ENCODE measurements at places on chromosomes 7 and 10.

DNA sequence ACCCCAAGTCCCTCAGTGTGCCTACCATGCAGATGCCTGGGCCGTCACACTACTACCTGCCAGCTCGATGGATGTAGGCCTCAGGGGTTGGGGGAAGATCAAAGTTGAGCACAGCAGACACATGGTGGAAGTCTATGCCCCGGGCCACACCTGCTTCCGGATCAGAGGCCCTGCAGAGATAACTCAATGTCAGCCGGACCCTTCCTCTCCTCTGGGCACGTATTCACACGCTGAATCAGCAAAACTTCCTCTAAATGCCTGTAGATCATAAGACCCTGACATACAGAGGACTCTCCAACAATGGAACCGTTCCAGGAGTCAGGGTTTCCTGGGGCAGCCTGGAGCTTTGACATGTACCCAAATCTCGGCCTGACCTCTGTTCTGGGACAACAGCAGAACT, 3.7 kb downstream of the DDX56 start:
- DNase-seq, result no peak

GRCh38 chr10:59655309-59655708, 54.3 kb downstream of the SLC16A9 start:
- no peak for DNase-seq

DNA sequence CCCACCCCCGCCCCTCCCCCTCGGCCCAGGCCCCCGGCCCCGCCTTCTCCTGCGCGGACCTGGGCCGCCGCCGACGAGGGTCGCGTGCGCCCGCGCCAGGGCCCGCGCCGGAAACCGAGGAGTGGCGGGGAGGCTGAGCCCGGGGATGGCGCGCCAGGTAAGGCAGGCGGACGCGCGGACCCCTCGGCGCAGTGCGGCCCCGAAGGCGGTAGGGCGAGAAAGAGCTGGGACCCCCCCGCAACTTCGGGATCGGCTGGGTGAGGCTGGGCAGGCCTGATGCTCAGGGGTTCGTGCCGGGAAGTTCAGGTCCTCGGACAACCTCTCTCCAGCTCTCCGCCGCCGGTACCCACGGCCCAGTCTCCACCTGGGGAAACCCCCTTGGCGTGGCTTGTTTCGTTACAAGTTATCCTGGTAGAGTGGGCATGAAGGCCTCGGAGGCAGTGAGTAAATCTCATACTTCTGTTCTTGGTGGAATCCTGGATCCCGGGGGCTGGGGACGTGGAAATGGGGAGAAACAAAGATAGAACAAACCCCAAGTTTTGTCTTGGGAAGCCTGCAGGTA, 58.4 kb downstream of the ZNF467 start:
- no peak for DNase-seq

DNA sequence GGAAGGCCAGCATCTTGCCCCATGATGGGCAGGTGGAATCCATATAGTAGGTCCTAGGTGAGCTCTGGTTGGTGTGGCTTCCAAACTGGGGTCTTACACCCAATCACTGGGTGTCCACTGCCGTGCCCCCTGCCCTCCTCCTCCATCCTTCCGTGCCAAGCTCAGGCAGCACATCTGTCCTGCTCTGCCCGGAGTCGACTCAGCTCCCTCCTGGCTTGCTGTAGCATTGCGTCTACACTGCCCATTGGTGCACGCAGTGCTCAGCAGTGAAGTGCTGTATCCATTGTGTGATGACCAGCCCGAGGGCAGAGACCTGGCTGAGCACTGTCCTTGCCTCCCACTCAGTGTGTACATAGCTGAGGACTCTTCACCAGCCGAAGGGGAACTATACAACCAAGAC, 148.4 kb downstream of the ADAM12 start:
- no peak for DNase-seq

DNA sequence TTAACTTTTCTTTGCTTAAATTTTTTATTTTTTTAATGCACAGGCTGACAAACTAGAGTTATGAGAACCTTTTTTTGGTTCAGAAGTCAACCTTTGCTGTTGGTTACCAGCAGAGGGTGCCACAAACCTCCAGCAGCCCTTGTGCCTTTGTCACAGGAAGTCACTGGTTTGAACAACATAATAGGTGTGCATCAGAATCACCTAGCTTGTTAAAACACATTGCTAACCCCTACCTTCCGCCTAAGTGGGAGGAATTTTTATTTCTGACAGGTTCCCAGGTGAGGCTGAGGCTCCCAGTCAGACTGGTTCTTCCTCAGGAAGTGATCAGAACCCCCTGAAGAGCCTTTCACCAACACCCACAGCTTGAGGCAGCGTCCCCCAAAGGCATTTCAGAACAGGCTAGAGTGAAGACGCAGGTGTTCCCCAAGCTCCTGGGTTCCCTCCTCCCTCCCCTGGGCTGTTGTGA, 22.6 kb upstream of the VDAC2 start:
- DNase-seq, result no peak

DNA sequence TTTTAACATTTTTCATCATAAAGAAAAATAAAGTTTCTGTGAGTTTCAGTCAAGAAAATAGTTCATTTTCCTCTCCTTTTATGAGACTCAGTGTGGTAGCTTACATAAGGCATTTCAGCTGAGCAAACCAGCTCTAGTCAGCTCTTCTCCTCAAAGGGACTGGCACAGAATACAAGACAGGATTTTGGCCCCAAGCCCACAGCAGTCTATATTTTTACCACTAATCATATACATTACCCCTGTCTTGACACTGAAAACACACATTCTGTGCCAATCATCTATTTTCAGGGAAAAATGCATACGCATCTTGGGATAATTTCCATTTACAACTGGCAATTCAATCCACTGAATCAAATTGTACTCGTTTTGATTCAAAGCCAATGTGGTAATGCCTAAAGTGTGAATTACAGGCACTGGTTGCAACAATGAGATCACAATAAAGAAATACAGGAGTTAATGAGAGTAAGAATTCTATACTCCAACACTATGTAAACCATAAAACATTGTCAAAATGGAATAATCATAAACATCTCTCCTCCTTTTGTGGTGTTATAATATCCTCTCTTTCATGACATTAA, 186.4 kb downstream of the CACNA2D1 start:
- no peak for DNase-seq

GRCh38 chr7:40301486-40302068, 166.8 kb downstream of the SUGCT start:
- DNase-seq, result no peak

DNA sequence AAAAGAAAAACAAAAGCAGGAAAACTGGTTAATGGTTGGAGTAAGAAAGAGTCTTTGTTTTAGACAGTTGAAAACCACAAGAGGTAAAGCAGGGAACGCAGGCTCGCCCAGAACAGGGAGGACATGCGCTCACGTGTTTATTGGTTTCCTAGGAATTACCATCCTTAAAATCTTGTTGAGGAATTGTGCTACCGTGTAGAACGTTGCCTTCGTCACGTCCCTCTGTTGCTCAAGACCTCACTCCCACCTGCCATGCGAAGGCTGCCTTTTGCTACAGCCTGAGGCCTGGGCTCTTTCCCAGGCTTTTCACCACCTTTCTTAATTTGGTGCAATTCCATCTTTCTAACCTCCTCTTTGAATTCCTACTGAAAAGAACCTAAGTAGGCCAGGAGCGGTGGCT, 61.6 kb upstream of the CAMK1D start:
- DNase-seq, result no peak

DNA sequence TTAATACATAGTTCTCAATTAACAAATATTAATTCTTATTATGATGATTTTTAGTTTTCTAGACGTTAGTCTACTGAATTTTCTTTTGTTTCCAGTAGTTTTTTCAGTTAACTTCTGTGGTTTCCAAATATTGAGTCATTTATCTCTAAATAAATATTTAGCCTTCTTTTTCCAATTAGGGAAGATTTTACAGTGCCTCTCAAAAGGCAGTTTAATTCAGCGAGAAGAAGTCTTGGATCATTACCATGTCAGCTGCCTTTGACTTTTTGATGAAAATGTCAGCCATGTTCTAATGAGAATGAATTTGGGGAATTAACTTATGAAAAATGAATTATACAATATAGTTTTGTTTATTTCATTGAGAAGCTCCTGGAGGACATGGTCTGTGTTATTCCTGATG, 90.0 kb downstream of the CDK14 start:
- no peak for DNase-seq

GRCh38 chr10:6674291-6674690, 94.2 kb upstream of the PRKCQ start:
- DNase-seq, result no peak

DNA sequence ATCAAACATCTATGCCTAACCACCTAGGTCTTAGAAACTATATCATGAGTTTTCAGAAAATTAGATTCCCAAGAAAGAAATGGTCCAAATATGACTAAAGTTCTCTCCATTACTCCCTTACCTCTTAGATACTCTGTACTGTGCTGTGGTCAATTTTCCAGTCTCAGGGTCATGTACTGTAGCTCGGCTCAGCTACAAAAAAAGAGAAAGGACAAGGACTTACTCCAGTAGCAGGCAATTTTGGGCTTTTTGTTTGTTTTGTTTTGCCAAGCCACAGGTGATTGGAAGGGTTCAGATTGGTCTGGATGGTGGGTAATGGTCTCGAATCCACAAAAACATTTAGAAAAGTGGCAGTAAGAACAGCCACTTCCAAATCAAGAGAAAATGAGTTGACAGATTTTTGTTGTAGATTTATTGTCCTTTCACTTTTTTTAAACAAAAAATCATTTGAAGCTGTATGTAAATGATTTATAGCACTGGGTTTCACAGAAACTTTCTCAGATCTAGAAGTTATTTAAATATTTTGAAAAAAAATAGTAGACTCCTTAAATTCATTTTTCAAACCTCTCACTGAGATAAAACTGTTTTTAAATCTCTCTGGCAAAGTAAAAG, 52.8 kb downstream of the P4HA1 start:
- no peak for DNase-seq

GRCh38 chr7:98225913-98226614, 14.8 kb downstream of the BHLHA15 start:
- no peak for DNase-seq

DNA sequence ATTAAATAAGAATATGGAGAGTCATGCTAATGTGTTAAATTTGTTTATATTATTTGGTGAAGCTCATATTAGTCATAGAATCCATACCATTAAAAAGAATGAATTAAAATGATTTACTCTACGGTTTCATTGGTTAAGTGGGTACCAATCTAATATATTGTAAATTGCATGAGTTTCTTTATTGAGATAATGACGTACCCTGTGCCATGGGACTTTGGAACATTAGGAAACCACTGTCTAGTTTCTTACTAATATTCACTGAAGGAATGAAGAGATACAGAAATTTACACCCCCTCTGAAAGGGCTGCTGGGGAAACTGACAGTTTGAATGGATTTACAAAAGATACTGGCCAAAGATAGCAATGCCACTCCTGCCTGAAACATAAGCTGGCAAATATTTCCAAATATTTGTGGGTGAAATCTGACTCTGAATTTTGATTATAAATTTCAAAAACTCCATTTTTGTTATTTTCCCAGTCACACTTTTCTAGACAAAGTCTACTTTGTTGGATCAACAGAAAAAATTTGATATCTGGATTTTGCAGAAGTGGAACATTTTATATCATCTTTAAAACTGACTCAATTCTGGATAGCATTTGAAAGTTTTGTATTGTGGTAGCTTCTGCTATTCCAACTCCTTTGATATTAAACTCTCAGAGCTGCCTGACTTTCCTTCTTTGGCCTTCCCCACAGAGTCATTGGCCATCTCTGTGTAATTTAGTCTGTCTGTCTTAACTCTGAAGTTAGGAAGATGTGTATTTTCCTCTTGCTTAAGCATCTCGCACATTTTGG, 22.3 kb downstream of the MDFIC start:
- no peak for DNase-seq

GRCh38 chr7:47937065-47937687, 11.1 kb downstream of the PKD1L1 start:
- no peak for DNase-seq

GRCh38 chr7:151371266-151371665, 29.7 kb downstream of the NUB1 start:
- DNase-seq, result no peak

- DNase-seq, result no peak
Observed at GRCh38 chr7:106317971-106318370, 33.2 kb upstream of the NAMPT start.

- DNase-seq, result no peak
Observed at GRCh38 chr10:49559476-49559875, 20.6 kb upstream of the ERCC6 start.

GRCh38 chr7:69067397-69067796, 530.9 kb upstream of the AUTS2 start:
- no peak for DNase-seq

DNA sequence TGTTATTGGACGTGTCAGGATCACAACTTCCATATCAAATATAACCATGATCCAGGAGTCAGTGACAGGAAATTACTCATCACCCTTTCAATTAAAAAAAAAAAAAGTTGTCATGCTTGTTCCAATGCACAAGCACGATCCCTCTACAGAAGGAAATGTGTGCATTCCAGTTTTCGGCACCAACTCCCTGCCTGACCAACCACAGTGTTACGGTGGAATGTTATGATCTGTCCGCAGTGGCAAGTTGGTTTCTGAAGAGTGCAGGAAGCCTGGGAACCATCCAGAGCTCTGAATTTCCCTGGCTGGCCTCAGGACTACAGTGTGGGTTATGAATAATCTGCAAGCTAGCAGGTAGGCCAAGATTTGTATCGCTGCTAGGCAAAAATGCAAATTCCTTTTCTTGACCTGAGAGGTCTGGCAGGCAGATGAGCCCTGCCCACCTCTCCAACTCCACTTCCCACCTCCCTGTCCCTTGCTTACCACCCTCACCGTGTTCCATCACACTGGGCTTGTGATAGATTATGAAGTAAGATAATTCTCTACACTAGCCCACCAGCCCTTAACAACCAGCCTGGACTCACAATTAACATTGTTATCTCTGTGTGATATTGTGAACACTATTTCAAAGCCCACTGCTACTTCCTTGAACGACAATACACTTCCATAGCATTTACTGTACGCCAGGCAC, 20.4 kb downstream of the FRMPD2 start:
- no peak for DNase-seq

DNA sequence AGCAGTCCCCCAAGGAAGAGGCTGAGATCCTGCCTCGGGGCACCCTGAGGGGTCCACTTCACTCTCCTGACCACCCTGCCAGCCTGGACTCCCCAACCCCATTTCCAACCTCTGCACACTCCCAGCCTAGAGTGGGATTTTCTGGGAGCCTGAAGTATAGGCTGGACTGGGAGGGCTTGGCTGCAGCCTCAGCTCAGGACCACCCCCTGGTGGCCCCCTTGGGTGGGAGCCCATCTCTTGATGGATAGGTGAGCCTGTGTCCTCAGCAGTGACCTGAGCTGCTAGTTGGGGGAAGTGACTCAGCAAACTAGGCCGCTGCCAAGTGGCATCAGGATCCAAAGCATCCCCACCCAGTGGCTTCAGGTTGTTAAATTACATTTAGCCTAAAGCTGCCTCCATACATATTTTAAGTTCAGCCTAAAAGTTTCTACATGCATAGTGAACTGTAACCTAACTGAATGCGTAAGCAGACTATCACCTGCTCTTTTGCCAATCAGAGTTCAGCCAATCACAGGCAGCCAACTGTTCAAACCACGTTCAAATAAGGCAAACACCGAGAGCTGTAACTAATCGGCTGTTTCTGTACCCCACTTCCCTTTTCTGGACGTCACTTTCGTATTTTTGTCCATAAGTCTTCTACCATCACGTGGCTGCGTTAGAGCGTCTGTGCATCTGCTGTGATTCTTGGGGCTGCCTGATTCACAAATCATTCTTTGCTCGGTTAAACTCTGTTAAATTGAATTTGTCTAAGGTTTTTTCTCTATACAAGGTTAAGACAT, 144.0 kb downstream of the PLPP4 start:
- no peak for DNase-seq
